Iris pigment epithelial cell (primary cell): ENCODE measurements at places on chromosomes 1 and 21.

DNA sequence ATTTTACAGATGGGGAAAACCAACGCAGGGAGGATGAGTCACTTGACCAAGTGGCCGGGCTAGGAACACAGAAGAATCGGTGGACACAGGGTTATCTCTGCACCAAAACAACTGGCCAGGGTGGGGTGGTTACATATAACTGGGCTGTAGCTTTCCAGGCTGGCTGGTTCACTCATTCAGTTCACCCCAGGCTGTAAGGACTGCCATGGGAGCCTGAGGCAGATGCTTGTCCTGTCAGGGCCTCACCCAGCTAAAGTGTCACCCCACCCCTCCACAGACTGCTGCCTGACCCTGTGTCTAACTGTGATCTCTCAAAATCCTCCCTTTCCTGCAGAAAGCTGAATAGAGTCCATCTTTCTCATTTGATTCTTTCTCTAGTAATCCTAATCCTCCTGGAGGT lies 387.3 kb downstream of the RYR2 start:
- no peak for DNase-seq

- DNase-seq = no peak
These were observed 119.3 kb downstream of the RERE start for GRCh38 chr1:8698012-8698630.

DNA sequence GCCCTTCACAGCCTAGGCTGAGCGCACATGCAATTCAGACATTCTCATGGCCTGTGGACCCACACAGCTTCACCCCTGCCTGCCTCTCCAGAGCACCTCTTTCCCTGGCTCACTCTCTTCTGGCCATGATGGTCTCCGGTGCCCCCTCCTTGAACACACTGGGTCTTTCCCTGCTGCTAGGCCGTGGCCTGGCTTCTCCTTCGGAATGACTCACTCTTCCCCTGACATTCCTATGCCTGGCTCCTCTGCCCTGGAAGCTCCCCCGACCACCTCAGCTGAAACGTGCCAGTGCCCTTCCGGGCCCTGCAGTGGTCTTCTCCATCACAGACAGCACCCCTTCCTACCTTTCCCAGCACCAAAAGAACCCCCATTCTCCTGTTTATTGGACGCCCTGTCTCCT lies 28.3 kb downstream of the EPHA8 start:
- DNase-seq = no peak

GRCh38 chr1:49111931-49112330 lies 335.2 kb upstream of the BEND5 start:
- DNase-seq = no peak

DNA sequence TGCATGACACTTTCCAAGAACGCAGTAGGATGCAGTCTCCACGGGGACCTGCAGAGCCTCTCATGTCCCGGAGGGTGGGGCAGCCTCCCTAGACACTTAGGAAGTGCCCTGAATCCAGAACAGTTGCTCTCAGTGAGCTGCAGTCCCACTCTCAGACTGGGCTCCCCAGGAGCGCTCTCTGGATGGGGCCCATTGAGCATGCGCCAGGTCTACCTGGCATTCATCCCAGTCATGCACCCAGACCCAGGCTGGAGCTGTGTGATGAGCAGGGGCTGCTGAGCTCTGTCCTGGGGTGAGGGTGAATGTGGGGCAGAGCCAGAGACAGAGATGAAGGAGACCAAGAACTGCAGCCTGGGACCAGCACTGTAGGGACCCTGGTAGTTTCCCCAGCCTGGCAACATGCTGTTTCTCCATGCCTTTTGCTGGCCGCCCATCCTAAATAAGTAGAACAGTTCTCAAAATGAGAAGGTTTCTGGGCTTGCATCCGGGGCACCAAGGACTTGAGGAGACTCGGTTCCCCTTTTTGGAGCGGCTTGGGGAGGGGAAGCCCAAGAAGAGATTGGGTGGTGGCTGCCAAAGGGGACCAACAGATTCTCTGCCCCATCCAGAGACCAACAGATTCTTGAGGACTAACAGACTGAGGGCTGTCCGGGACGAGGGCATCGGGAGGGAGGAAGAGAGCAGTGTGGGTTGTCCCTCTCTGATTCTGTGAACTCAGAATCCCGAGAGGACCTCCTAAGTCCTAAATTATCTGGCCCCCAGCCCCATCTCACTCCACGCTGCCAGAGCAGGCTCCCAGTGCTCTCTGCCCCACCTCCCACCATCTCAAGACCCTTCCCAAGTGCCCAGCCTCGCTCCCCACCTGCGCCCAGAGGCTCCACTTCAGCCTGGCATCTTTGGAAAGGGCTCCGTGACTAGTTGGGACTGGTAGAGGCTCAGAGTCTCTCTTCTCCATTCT lies 1.0 kb upstream of the PGLYRP4 start:
- DNase-seq = no peak

DNA sequence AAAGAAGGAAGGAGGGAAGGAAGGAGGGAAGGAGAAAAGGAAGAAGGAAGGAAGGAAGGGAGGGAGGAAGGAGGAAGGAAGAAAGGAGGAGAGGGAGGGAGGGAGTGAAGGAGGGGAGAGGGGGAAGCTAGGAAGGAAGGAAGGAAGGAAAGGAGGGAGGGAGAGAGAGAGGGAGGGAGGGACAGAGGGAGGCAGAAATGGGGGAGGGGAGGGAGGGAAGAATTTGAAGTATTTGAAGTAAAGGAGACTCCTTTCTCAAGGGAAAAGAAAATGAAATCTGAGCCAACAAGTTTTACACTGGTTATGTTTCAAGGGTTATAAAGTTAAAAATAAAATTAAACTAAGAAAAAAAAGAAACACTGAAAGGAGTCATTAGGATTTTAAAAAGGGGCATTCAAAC lies 431.4 kb downstream of the BRINP3 start:
- DNase-seq = no peak

DNA sequence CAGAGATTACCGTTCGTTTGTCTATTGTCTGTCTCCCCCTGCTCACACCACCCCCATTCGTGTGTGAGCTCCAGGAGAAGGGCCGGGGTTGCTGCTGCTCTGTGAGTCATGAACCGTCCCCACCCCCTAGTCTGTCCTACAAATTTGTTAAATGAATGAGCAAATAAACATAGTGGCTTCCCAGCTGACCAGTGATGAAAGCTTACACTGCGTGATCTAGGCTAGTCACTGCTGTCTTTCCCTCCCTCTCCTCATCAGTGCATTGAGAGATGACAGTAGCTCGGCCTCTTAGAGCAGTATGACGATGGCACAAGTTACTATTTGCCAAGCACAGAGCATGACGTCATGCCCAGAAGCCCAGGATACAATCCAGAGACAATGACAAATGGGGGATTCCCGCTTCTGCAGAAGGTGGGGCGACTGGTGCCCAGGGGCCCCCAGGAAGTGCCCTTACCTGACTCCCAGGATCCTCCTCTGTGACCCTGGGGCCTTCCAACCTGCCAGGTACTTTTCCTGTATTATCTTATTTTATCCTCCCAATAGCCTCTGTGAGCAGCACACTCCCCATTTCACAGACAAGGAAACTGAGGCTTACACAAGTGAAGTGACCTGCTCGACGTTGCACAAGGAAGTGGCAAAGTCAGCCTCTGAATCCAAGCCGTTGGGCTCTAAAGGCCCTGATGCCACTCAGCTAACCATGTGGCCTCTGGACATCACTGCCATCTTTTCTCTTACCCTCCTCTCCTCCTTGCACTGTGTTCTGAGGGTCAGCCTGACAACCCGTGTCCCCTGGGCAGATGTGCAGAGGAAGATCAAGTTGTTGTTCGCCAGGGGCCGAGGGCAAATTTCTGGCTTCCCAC lies 8.6 kb upstream of the EPHA2 start:
- peak; percentile 98 for DNase-seq

DNA sequence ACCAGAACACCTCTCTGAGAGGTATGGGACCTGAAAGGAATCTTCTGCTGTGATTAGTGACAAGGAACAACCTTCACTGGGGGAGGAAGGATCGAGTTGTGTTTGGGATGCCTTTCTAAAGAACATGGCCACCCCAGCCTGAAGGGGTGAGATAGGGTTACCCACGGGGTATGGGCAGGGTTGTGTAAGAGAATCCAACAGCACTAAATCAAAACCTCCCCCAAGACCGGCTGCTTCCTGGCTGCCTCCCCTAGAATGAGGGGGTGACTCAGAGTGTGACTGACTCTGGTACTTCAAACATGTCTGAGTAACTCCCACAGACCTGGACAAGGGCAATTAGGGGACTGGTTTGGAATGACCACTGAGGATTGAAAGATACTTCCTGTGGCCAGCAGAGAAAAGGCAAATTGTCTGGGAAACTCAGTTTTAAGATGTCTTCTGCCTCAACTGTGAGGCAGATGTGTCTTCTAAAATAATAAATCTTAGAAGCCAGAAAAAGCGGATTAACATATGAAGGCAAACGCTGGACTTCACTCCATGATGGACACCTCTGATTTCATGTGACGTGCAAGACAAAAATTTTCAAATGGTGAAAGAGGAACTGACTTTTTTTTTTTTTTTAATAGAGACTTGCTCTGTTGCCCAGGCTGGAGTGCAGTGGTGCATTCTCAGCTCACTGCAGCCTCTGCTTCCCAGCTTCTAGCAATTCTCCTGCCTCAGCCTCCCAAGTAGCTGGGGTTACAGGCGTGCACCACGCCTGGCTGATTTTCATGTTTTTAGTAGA lies 6.7 kb upstream of the PTPN14 start:
- DNase-seq = peak; percentile 97

DNA sequence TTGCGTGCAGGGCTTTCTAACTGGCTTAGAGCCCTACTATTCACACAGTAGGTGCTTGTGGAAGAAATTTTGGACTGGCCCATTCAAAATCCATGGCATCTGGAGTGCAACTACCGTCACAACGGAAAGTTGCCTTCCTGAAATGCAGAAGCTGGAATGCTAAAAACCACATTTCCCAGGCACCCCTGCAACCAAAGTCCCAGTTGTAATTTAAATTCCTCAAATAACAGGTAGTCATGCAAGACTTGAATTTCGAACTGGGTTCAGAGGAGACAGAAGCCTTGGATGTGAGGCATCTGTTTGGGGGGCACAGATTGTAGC lies 186.7 kb downstream of the TOMM20 start:
- no peak for DNase-seq
